Vagina (tissue), 2 donors: ENCODE measurements at places on chromosomes 12 and 14.

DNA sequence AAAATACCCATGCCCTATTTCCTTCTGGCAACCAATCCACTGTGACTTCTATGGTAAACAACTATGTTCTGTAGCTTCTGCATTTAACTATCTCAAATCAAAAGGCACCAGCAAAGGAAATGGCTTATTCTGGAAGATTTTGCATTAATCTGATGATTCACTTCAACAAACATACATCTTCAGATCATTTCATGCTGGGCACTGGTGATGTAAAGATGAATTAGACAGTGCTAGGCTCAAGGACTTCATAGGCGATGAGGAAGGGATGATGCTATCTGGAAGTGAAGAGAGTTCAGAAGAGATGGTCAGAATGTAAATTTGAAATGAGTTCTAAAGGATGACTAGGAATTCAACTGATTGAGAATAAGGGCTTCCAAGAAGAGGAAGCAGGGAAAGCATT is 363.3 kb downstream of the PAWR start:
- no peak for DNase-seq

DNA sequence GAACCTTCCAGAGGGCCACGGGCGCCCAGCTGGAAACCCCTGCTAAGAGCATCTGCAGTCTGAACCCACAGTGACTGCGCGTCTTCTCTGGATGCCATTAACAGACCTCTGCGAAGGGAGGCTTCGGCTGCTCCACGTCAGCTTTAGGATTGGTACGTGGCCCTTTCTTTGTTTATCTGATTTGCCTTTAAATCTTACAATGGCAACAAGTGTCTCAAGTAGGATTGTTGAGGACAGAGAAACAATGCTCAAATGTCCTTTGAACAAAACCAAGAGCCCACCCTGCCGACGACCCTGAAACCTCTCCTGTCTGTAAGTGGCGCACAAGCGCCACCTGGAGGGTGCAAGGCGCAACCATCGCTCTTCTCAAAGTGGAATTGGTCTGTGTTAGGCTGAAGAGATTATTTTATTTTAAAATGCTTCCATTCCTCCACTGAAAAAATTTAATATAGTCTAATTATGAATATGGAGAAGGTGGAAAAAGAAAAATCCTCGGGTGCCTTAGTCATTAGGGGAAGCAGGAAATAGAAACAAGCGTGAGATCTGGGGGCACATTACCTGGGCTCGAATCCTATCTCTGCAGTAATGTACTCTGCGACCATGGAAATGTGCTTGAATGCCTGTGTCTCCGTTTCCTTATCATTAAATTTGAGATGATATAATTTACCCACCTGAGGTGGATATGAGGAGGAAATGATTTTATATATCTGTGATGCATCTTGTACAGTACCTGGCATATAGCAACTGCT is 82.6 kb upstream of the PTPRB start:
- DNase-seq, result no peak

DNA sequence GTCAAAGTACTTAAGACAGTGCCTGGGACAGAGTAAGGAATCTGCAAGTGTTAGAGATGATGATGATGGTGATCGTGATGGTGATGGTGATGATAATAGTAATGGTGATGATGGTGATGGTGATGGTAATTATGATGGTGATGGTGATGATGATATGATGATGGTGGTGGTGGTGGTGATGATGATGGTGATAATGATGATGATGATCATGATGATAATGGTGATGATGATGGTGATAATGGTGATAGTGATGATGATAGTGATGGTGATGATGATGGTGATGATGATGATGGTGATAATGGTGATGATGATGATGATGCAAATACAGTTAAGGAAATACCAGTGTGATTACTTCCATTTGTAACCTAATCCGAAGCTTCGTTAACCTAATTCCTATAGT is 5.2 kb upstream of the TMEM132C start:
- peak; percentile 5 for DNase-seq

DNA sequence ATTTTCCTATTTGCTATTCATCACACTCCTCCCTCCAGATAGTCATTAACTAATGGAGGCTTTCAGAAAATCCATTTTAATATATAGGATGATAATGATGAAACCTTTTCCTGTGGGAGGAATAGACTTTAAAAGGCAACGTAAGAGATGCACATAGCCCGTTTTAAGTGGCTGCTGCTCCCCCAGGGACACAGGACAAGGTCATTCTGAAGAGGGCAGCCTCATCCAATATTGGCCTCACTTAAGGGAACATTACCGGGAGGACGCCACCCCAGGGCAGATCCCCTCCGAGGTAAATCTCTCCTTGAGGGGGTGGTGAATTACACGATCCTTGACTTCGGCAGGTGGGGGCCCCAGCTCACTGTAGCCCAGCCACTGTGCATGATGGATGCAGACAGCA is 131.9 kb downstream of the PIWIL1 start:
- DNase-seq, result no peak

GRCh38 chr12:89756194-89756584 is 47.6 kb upstream of the ATP2B1 start:
- DNase-seq, result no peak

DNA sequence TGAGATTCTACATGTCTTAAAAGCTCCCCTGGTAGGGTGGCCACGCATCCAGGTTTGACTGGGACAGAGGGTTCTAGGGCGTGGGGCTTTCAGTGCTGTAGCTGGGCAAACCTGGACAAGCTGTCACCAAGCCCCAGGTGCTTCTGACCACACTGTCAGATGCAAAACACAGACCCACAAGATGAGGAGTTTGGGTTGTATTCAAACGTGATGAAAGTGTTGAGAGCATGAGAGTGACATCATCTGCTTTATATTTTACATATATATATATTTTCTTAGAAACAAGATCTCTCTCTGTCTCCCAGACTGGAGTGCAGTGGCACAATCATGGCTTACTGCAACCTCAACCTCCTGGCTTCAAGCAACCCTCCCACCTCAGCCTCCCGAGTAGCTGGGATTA is 210.1 kb downstream of the DPF3 start:
- no peak for DNase-seq

- no peak for DNase-seq
Measured at GRCh38 chr14:99986396-99986795, 78.8 kb upstream of the EVL start.
